ENCODE measurements at places on chromosomes 2 and 18. TPM values are rescaled to one million over a fixed set of nuclear protein-coding genes. Genes with fewer than 3 reads are reported as not detected.

DNA sequence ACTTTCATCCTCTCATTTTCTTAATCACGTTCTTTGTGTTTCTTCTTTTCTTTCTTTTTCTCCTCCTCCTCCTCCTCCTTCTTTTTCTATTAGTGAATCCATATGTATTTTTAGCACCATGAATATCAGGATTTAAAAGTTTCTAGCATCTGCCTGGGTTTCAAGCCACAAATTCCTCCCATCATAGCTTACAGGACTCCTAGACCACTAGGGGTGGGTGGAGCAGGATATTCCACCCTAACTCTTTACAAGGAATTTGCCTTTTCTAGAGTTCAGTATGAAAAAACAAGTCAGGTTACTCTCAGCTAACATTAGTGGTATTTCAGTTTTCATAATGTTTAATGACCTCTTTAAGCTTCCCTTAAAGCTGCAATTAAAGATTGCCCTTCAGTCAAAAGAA is 19.1 kb upstream of the LRRTM1 start:
- no peaks in the 10 kb centered on the region for H3K36me3 ChIP-seq
- H3K27ac ChIP-seq = no peak overlapping the region
- no peak for DNase-seq
- no peak overlapping the region for H3K4me3 ChIP-seq

- no peak for DNase-seq
- no peak overlapping the region for H3K27ac ChIP-seq
- no peaks in the 10 kb centered on the region for H3K4me1 ChIP-seq
- H3K36me3 ChIP-seq = no peaks in the 10 kb centered on the region
- peaks cover 1% of the 10 kb centered on the region for H3K27me3 ChIP-seq
- H3K4me3 ChIP-seq = no peak overlapping the region
Measured at GRCh38 chr18:67651438-67651837, 134.9 kb upstream of the DSEL start.

GRCh38 chr2:197145471-197146056 is 165.0 kb downstream of the ANKRD44 start:
- H3K27me3 ChIP-seq = no peaks in the 10 kb centered on the region
- DNase-seq = peak; percentile 35
- H3K36me3 ChIP-seq = peaks cover 44% of the 10 kb centered on the region
- peaks cover 71% of the 10 kb centered on the region for H3K4me1 ChIP-seq
- no peak overlapping the region for H3K4me3 ChIP-seq

Gene COL6A3
- 4.1 TPM for total RNA-seq

Gene SCN9A
- not detected for total RNA-seq

- peaks cover 3% of the 10 kb centered on the region for H3K27me3 ChIP-seq
- no peak overlapping the region for H3K27ac ChIP-seq
- no peak for DNase-seq
- no peaks in the 10 kb centered on the region for H3K4me1 ChIP-seq
- H3K4me3 ChIP-seq = no peak overlapping the region
- no peaks in the 10 kb centered on the region for H3K36me3 ChIP-seq
Measured at GRCh38 chr2:118580651-118581050, 266.8 kb downstream of the EN1 start.

Gene SMPD4
- 75.8 TPM for total RNA-seq

Gene CRYGD
- total RNA-seq = not detected

Gene NEB
- 0.18 TPM for total RNA-seq

Gene EFEMP1
- total RNA-seq = not detected

Gene MAP3K2
- total RNA-seq = 54.7 TPM

Gene SMIM21
- not detected for total RNA-seq

DNA sequence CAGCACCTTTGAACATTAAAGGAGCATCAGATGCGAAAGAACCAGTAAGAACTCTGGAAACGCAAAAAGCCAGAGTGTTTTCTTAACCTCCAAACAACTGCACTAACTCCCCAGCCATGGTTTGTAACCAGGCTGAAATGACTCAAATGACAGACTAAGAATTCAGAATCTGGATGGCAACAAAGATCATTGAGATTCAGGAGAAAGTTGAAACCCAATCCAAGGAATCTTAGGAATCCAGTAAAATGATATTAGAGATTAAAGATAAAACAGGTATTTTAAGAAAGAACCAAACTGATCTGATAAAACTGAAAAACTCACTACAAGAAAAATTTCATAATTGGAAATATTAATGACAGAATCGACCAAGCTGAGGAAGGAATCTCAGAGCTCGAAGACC is 116.7 kb downstream of the PTRHD1 start:
- H3K36me3 ChIP-seq = peaks cover 25% of the 10 kb centered on the region
- no peak for DNase-seq

Gene DLX2
- total RNA-seq = not detected

- no peaks in the 10 kb centered on the region for H3K36me3 ChIP-seq
- H3K4me1 ChIP-seq = no peaks in the 10 kb centered on the region
- H3K4me3 ChIP-seq = no peak overlapping the region
Measured at GRCh38 chr2:172889768-172890430, 154.3 kb downstream of the RAPGEF4 start.

- no peak overlapping the region for H3K27ac ChIP-seq
- H3K4me1 ChIP-seq = no peaks in the 10 kb centered on the region
- no peak for DNase-seq
- no peaks in the 10 kb centered on the region for H3K36me3 ChIP-seq
- H3K27me3 ChIP-seq = peaks cover 3% of the 10 kb centered on the region
Measured at GRCh38 chr2:152428800-152429582, 94.0 kb downstream of the FMNL2 start.

DNA sequence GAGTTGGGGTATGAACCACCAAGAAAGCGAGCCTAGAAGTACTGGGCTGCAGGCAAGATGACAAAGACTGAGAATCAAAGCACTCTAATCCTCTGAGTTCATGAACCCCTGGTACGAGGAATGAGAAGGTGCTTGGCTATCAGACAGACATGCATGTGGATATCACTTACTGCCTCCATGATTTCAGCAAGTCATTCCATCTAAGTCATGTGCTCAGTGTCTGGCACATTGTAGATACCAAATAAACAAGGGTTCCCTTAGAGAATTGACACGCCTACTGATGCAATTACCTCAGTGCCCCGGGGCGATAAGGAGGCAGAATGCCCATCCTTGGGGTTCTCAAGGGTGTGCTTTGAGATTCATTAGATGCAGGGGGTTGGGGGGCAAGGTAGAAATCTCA is 125.6 kb upstream of the PKDCC start:
- no peak overlapping the region for H3K4me3 ChIP-seq
- no peak for DNase-seq
- H3K4me1 ChIP-seq = no peaks in the 10 kb centered on the region
- H3K27ac ChIP-seq = no peak overlapping the region
- H3K27me3 ChIP-seq = no peaks in the 10 kb centered on the region

- H3K27ac ChIP-seq = no peak overlapping the region
- peaks cover 3% of the 10 kb centered on the region for H3K36me3 ChIP-seq
- H3K4me1 ChIP-seq = peaks cover 21% of the 10 kb centered on the region
- no peaks in the 10 kb centered on the region for H3K27me3 ChIP-seq
- no peak for DNase-seq
- H3K4me3 ChIP-seq = no peak overlapping the region
Measured at GRCh38 chr2:207115715-207116364, 49.9 kb downstream of the KLF7 start.

DNA sequence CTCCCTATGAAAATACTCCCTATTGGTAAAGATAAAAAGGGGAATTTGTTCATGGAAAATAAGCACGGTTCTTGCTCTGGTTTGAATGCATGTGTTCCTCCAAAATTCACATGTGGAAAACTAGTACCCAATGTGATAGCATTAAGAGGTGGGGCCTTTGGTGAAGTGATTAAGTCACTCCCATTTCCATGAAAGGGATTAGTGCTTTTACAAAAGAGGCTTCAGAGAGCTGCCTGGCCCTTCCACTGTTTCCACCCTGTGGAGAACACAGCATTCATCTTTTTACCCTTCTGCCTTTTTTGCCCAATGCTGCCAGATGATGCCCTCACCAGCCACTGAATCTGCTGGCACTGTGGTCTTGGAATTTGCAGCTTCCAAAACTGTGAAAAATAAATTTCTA is 666.8 kb downstream of the ARHGAP15 start:
- H3K4me1 ChIP-seq = no peaks in the 10 kb centered on the region
- no peak overlapping the region for H3K4me3 ChIP-seq
- H3K27me3 ChIP-seq = no peaks in the 10 kb centered on the region
- no peak overlapping the region for H3K27ac ChIP-seq
- no peaks in the 10 kb centered on the region for H3K36me3 ChIP-seq
- no peak for DNase-seq

Gene M1AP
- total RNA-seq = not detected

DNA sequence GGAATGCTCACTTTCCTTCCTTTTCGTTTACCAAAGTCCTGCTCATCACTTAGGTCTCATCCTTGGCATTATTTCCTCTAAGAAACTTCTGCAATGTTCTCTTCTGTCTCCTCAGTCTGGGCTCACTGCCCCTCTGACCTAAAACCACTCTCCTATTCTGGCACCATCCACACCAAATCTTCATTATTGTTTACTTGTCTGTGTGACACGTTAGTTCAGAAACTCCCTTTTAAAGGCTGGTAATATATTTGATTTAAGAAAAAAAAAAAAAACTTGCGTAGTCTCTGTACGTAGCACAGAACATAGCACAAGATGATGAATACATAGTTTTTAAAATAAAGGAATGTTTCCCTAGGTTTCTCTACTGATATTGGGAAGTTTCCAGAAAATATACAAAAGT is 118.8 kb upstream of the CAVIN2 start:
- no peak for DNase-seq
- no peaks in the 10 kb centered on the region for H3K4me1 ChIP-seq
- peaks cover 4% of the 10 kb centered on the region for H3K27me3 ChIP-seq
- no peaks in the 10 kb centered on the region for H3K36me3 ChIP-seq
- no peak overlapping the region for H3K4me3 ChIP-seq

- H3K4me3 ChIP-seq = no peak overlapping the region
- H3K27me3 ChIP-seq = no peaks in the 10 kb centered on the region
- H3K27ac ChIP-seq = no peak overlapping the region
- peaks cover 17% of the 10 kb centered on the region for H3K4me1 ChIP-seq
Measured at GRCh38 chr2:101516823-101517690, 42.1 kb upstream of the RFX8 start.

Measured in activated CD8-positive, alpha-beta T cell treated with anti-CD3 and anti-CD28 coated beads for 36 hours (primary cell).